HAP-1 (cell line): ENCODE measurements at places on chromosomes 3 and 15.
A peak's percentile ranks its signal among the peaks of the same experiment; 100 is the strongest.

- no peak for DNase-seq
Measured at GRCh38 chr3:11995120-11995519, 9.1 kb upstream of the SYN2 start.

GRCh38 chr3:38646062-38646461 lies 3.4 kb downstream of the SCN5A start:
- peak; percentile 1 for DNase-seq

DNA sequence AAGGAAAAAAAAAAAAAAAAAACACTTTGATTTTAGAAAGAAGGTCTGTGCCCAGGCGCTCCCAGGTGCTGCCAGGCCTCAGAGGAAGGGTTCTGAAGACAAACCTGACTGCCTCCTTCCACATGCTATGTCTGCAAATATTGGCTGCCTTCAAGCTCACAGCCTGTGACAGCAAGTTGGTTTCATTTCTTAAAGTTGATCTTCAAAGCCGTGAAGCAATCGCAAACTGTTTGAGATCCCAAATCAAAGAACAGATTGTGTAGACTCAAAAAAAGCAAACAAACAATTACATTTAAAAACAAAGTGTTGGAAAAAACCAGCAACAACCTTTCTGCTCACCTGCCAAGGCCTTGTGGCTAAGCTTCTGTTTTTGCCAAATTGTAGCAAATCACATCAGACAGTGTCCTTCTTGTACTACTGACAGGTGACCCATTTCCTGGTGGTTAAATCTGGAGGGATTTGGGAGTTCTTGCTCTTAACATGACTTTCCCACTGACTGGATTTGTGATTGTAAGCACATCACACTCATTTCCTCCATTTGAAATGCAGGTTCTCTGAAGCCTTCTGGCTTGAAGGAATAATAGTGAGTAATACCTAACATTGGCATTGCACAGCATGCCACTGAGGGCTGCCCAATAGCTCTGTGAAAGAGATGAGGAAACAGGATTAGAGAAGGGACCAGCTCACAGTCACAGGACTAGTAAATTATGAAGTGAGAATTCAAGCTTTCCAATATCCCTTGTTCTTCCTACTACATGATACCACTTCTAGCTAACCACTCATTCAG lies 502.4 kb downstream of the LPP start:
- no peak for DNase-seq

GRCh38 chr3:31461426-31461825 lies 71.3 kb upstream of the STT3B start:
- no peak for DNase-seq

GRCh38 chr3:98966434-98966833 lies 64.9 kb upstream of the DCBLD2 start:
- no peak for DNase-seq

DNA sequence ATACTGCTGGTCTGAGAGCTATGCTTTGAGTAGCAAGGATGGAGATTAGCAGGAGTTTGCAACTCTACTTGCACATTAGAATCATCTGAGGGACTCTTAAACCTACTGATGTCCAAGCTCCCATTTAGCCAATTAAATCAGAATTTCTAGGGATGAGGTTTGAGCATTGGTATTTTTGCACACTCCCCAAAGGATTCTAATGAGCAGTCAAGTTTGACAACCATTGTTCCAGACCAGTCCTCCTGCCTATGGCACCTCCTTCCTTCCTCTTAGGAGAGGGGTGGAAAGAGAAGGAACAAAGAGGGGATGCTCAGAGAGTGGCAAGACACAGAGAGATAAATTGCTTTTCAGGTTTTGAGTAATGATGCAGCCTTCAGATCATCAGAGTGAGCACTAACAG lies 275.5 kb upstream of the ROPN1 start:
- no peak for DNase-seq

GRCh38 chr3:174618368-174619080 lies 240.6 kb upstream of the NAALADL2 start:
- no peak for DNase-seq

DNA sequence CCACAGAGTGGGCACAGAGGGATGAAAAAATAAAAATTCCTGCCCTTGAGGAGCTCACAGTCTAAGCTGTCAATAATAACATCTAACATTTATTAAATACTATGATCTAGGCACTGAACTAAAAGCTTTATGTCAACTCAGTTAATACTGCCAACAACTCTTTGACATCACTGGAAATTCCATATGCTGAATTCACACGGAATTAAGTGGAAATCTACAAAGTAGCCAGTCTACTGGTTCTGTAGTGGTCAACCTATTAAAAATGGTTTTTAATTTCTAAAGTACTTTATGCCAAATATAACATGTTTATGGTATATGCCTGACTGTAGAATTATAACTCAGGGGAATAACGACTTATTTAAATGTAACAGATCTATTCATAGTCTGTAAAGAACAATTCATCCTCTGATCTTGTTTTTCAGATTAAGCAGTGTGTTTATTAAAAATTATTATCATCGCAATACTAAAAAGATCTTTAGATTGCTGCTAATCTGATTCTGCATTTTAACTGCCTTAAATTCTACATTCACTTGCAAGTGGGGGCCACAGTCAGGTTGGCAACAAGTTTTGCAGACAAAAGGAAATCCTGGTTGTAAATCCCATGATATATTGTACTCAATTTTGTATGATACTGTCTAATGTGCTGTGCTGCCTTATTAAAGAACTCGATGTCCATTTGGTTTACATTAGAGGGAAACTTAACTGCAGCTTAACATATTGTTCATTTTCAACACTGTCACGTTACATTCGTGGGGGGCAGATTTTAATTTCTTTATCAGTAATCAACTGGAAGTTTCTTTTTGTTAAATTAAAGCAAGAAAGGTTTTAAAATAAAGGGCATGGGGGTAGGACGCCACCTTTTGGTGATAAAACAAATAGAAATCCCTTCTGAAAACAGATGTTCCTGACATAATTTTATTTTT lies 2.6 kb upstream of the FOXP1 start:
- peak; percentile 38 for DNase-seq

DNA sequence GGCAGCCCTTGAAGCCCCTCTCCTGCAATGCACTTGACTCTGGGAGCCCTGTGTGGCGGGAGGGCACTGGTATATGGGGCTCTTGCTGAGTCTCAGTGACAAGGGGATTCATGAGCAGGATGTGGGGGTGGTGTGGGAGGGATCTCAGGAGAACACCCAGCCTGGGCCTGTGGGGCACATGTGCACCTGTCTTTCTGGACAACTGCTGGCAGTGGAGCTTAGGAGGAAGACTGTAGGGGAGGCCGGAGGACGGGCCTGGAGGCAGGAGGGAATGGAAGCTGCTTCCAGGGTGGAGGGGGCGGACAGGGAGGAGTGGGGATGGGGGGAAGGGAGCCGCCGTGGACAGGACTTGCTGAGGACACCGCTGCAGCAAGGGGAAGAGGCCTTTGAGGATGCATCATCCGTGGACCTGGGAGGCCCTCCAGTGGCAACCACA lies 10.8 kb upstream of the SNRPA1 start:
- DNase-seq = no peak

GRCh38 chr3:37477275-37477674 lies 302.9 kb upstream of the LRRFIP2 start:
- DNase-seq = no peak

DNA sequence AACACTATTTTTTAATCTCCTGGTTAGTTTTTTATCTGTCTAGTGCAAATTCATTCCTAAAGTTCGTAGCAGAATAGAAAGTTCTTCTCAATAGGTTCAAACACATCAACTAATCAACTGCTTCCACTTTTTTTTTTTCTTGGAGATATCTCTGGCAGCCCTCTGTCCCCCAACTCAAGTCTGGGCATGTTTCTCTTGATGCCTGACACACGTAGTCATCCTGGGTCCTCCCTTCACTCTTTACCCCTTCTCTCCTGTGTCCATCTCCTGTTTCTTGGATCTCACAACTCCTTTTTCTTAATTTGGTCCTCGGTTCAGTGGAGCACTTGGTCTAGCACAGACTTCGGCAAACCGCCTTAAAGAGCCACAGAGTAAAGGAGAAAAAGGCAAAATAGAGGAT lies 14.4 kb downstream of the TNFAIP8L3 start:
- DNase-seq = no peak

DNA sequence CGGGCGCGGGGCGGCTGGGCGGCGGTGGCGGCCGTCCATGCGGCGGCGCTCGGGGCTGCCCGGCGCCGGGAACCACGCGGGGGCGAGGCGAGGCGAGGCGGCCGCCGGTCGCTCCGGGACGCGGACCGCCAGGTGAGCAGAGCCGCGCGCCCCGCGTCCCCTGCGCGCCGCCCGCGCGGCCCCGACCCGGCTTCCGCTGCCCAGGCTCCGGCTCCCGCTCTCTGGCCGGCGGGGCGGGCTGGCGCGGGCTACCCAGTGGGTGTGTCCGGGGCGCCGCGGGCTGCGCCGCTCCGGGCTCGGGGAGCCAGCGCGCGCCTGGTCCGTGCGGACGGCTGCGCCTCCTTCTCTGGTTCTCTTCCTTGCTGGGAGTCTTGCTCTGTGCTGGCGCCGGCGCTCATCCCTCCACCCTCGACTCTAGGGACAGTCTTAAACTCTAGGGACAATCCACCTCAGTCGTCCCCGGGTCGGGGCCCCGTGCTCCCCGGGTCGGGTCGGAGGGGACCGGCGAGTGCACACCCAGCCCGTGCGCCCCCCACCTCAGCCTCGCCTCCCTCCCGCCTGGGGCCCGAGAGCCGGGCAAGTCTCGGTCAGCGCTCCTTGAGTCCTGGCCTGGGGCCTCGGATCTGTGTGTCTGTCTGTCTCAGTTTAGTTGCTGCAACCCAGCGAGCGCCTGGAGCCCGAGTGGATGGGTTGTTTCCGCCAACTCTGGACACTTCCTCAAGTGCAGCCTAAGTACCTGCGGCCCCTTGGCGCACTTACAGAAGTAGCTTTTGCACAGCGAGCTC lies 488 bp downstream of the THSD4 start:
- peak; percentile 60 for DNase-seq

GRCh38 chr3:14918356-14918860 lies 29.0 kb upstream of the NR2C2 start:
- DNase-seq = no peak

DNA sequence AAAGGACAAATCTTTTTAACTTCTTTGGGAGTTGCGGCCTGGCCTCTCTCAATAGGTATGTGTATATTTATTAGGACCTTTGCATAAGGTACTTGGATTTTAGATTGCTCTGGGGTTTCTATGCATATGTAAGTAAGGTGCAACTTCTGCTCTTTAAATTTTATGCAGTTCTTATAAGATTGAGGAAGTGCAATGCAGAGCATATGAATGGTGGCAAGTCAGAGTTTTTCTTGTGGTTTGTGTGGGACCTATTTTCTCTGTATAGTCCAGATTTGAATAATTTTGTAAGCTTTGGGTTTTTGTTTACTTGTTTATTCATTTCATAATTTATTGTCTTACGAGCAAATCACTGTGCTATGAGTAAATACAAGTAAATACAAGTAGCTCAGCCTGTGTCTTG lies 101.5 kb downstream of the ATG7 start:
- no peak for DNase-seq

DNA sequence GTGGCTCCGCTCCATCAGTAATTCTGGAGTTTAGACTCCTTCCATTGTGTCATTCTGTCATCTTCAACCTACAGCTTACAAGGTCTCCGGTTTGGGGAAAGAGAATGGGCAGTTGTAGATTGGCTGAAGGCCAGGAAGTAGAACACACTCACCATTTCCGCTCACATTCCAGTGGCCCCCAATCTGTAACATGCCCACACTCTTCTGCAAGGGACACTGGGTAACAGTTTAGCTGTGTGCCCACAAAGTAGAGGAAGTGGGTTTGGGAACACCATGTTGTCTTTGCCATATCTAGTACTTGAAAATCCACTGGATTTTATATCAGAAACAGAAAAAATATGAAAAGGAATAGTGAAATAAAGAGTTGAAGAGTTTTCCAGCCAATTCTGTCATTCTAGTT lies 153.5 kb downstream of the SV2B start:
- no peak for DNase-seq

DNA sequence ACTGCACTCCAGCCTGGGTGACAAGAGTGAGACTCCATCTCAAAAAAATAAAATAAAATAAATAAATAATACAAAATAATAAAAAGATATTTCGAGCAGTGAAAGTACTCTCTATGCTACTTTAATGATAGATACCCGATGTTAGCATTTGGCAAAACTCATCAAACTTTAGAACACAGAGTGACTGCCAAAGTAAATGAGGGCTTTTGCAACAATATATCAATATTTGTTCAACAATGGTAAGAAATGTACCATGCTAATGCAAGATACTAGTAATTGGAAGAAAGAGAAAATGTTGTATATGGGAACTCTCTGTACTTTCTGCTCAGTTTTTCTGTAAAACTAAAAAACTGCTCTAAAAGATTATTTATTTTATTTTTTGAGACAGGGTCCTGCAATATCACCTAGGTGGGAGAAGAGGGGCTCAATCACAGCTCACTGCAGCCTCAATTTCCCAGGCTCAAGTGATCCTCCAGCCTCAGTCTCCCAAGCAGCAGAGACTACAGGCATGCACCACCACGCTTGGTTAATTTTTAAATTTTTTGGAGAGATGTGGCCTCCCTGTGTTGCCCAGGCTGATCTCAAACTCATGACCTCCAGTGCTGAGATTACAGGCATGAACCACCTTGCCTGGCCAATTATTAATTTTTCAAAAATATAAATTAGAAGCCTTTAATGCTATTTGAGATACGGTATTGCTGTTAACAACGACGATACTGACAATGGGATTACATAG lies 650.5 kb upstream of the NR2F2 start:
- no peak for DNase-seq

DNA sequence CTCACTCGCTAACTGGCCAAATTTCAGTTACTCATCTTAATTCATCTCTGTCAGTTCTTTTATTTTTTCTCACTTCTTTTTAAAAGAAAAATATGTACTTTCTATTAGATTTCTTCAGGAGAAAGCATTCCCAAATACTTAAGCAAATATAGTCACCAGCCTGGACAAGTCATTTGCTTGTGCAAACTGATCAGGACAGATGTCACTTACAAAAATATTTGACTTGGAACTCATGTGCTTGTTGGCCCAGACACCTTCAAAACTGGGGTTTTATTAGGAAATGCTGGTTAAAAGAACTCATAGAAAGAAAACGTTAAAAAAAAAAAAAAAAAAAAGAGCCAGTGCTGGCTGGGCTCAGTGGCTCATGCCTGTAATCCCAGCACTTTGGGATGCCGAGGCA lies 31.3 kb upstream of the FOXP1 start:
- DNase-seq = no peak

- DNase-seq = no peak
Measured at GRCh38 chr3:118543832-118544231, 490.8 kb downstream of the IGSF11 start.

DNA sequence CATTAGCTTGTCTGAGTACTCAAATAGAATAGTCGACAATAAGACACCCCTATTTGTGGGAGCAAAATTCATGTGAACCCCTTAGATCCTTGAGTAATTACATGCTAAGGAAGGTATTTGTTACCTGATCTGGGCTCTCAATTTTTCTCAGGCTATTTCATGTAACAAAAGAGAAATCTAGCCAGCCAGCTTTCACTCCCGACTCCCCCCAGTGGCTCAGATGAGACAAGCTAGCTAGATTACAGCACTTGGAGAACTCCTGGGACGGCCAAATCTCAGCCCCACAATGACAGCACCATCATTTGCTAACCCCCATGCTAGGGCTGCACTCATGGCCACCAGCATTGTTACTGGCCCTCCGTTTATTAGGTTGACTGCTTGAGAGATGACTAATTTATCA lies 41.3 kb downstream of the GLDN start:
- DNase-seq = peak; percentile 45

- no peak for DNase-seq
Measured at GRCh38 chr15:51356147-51356546, 14.7 kb downstream of the GLDN start.

GRCh38 chr3:9390265-9390888 lies 7.0 kb upstream of the SETD5 start:
- DNase-seq = no peak
